ENCODE measurements at places on chromosomes 5 and 9.

DNA sequence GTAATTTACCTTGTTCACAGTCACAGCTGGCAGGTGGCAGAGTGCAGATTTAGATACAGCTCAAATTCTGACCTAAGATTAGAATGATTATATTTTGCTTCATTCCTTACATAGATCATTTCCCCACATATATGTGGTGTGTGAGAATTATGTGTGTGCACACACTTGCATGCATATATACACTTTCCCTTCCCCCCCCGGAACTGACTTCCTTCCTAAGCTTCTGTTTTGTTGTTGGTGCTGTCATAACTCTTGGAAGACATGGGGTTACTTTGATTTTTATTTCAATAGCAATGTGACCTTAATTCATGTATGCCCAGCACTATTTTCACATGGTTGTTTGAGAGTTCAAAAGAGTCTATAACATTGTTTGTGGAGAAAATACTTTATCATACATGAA lies 112.8 kb downstream of the CMYA5 start:
- no peak for DNase-seq

DNA sequence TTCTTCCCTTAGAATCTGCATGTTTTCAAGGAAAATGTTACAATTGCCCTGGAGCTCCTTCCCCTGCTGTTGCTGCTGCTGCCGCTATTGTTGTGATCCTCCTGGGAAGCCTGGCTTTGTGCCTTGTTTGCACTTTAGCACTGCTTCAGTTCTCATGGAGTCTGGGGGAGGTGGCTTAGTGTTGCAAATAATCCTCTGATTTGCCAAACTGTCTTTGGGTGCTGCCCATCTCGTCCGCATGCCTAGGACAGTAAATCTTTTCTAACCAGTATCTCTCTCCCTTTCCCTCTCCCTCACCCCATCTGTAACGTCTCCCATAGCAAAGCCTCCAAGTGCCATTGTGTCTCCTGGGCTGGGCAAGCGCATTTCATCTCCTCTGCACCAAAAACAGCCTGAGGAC lies 30.3 kb downstream of the FAM240B start:
- DNase-seq, result no peak

DNA sequence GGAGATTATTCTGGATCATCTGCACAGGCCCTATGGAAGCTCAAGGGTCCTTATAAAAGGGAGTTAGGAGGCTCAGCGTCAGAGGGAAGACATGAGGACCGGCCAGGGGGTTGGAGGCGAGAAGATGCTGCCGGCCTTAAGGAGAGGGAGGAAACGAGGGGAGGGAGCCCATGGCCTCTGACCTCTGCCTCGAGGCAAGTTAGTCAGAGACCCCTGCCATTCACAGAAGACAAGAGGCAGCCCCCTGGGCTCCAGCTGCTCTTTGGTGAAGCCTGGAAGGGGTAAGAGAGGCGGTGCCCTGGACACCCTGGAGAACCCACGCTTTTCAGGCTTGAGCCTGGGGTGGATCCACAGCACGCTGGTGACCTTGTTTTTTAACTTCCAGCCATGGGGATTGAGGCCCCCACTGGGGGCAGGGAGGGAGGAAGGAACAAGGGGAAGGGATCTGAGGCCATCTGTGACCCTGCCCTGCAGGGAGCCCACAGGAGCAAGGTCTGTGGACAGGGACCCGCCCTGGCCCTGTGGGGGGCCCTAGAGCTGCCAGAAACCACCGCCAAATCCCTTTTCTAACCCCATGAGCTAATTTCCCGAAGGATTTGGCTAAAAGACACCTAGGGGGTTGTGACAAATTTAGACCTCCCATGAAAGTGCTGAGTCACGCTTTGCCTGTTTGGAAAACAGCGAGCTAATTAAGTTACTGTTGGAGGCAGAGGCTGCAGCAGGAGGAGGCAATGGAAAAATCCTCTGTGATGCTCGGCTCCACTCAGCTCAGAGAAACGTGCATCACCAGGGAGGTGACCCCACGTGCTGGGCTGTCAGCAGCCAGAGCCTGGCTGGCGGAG lies 49.7 kb downstream of the OLFM1 start:
- no peak for DNase-seq

GRCh38 chr5:67483453-67484030 lies 286.9 kb upstream of the CD180 start:
- no peak for DNase-seq

DNA sequence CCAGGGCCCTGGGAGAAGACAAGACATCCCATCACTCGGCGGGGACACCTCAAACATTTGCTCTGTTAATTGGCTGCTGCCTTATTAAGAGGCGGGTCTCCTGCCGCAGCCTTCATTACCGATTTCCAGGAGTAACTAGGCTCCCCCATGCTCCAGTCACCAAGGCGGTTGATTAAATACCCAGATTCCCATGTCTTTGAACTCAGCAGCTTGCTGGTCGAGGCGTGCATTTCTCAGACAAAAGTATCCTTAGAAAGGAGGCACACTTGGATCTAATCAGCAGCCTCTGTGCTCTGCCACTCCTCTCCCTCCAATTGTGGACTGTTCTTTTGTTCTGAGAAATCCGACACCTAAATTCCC lies 228.8 kb downstream of the FSTL4 start:
- DNase-seq, result no peak

DNA sequence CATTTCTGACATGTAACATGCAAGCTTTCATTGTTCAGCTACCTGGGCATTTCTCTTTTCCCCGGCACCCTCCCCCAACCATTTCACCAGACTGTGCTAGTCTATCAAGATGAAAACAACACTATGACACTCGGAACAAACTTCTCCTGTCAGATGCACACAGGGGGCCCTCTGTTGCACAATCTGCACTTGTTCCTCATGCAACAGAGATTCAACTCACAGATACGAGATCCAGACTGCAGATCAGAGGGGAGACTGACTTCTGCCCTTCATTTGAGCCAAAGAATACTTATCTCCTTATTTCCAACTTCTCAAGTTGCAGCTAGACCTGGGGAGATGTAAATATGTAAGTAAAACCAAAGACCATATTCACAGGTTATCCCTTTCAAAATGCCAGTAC lies 15.7 kb upstream of the FST start:
- DNase-seq, result no peak

GRCh38 chr5:16857635-16858034 lies 78.5 kb downstream of the MYO10 start:
- no peak for DNase-seq

DNA sequence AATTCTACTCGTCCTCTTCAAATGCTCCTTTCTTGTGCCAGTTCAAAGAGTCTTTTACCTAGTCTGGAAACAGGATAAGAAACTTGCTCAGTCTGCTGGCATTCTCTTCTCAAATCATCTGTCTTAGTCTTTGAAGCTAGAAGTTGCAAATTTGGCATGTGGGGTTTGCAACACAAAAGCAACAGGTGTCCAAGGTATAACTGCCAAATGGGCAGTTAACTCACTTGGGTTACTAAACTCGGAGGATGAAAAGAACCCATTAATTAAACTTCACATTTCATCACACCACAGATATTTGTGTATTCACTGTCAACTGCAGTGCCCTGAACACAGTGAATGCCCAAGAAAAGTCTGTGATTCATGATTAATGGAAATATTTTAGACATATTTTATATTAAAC lies 108.0 kb upstream of the TARS1 start:
- no peak for DNase-seq

DNA sequence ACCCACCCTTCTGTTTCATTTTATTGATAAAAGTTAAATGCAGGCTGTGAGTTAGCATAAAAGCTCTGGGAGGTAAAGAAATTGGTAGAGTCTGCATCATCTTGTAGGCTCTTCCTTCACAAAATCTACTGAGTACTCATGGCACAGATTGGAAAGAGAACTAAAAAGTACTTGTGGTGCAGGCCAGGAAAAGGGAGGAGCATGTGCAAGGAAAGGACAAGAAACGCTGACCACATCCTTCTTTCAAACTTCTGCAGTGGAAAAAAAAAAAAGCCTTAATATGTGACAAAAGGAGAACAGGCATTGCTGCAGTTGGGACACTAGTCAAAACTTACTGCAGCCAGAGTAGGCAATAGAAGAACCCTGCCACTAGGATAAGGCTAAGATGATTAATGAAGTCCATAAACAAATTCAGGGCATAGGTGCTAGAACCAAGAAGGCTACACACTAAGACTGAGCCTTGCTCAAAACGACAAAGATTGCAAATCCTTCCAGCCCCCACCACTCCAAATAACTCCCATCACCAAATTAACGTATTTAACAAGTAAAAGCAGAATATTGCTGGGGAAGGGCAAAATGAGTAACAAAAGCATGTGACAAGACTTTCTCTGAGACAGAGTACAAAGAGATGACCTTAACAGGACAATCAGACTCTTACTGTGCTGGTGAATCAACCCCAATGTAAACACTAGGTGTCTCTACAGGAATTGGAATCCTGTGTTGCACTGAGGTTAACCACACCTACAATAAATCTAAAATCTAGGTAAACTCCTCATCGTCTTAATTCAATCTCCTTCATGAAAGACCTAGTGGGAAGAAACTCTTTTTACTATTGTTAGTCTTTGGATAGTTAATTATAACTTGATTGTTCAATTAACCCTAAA lies 1024.8 kb downstream of the TLE1 start:
- no peak for DNase-seq

DNA sequence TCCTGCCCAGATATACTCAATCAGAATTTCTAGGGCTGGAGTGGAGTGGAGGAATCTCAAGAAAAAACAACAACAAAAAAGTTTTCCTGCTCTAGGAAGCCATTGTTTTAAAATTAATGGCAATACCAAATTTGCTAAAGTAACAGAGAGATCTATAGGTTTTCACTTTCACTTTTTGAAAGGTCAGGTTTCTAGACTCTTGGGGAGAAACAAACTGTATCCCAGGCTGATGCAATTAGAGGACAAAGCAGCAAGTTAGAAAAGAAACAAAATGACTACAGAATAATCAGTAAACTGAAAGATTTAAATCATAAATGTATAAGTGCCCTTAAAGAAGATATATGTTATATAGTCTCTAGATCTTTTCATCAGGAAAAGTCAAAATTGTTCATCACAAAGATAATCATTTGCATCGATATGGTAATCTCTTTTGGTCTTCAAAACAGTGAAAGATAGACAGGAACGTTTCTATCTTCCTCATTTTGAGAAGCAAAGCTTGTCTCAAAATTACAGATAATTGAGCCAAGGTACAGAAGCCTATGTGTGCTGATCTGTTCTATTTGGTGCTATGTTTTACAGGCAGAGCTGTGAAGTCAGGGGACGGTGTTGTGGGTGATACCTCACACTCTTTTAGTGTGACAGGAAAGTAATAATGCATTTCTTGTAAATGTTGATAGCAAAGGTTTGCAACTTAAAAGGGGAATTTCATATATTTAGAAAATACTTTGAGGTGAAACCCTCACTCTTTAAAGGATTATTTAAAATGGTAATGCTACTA lies 1746.6 kb upstream of the C9orf72 start:
- no peak for DNase-seq

DNA sequence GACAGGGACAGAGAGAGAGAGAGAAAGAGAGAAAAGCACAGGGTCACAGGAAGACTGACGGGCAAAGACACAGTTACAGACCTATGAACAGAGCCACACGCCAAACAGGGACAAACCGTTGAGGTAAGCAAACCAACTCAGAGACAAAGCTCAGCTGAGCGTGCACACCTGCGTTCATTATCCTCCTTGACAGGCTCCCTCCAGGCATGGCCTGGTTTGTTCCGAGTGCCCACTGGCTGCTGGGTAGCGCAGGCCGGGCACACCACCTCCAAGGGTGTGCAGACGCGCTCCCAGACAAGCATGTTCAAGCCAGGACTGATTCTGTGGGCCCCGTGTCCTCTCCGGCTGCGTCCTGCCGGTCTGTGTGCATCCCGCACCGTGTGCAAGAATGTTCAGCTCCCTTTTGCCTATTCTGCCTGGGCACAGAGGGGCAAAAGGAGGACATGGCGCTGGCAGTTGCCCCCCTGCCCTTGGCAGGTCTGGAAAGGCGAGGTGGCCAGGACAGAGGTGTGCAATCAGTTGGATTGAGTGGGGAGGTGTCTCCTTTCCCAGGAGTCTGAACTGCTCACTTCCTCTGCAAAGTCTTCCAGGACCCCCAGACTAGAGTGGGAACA lies 467 bp upstream of the SMIM32 start:
- no peak for DNase-seq

- no peak for DNase-seq
These were observed 105.1 kb downstream of the DEPDC1B start for GRCh38 chr5:60594715-60595477.

DNA sequence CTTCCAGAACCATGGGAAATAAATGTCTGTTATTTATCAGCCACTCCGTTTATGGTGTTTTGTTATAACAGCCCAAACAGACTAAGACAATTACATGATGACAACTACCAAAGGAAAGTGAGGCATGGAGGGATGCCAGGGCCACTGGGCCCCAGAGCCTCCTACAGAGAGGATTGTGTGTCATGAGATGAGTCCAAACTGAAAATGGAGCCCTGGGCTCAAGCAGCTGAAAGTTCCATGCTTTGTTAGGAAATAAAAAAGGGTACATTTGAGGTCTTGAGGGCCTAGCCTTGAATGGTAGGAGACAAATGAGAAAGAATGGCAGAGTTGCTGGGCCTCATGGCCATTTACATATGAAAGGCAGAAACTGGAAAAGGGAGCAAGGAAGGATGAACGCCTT lies 586.5 kb downstream of the CETN3 start:
- no peak for DNase-seq

- DNase-seq, result no peak
These were observed 3.5 kb downstream of the USP20 start for GRCh38 chr9:129838707-129839259.

DNA sequence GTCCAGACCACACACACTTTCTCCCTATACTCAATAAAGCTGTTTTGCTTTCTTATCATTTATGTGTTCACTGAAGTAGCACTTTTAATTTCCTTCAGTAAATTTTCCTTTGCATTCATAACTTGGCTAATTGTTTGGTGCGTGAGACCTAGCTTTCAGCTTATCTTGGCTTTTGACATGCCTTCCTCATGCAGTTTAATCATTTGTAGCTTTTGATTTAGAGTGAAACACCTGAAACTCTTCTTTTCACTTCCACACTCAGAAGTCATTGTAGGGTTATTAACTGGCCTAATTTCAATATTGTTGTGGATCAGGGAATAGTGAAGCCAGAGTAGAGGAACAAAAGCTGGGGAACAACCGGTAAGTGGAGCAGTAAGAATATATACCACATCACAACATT lies 114.7 kb downstream of the ST8SIA4 start:
- no peak for DNase-seq

DNA sequence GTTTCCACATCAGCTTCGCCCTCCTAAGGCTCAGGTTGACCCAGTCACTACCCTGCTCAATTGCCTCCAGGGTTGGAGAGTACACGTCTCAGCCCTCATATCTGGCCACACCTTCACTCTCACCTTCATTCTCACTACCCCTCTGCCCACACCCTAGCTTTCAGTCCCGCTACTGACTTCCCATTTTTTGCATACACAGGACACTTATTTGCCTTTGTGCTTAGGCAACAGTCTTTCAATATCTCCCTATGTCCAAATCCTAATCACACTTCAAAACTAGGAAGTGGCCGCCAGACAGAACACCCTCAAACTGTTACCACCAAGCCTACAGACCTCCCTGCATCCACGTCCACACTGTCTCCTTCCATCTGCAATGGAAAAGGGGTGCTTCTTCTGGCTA lies 10.9 kb downstream of the MCTP1 start:
- no peak for DNase-seq
